Lung (tissue), 17 donors: ENCODE measurements at places on chromosomes 16 and 17. TPM values are rescaled to one million over a fixed set of nuclear protein-coding genes. Genes with fewer than 3 reads are reported as not detected.

The SP6 gene
- total RNA-seq, result 2.5 TPM

The GOSR2 gene
- 49.6 TPM for total RNA-seq

The GSDMA gene
- 0.91 TPM for total RNA-seq

GRCh38 chr17:49055181-49055927 is 58.2 kb downstream of the IGF2BP1 start:
- H3K4me3 ChIP-seq, result no peak overlapping the region
- H3K36me3 ChIP-seq, result no peaks in the 10 kb centered on the region
- no peak for DNase-seq
- no peaks in the 10 kb centered on the region for H3K4me1 ChIP-seq
- H3K27me3 ChIP-seq, result no peaks in the 10 kb centered on the region

- peaks cover 10% of the 10 kb centered on the region for H3K4me1 ChIP-seq
- no peaks in the 10 kb centered on the region for H3K36me3 ChIP-seq
- no peak overlapping the region for H3K4me3 ChIP-seq
- peak; percentile 35 for DNase-seq
Observed at GRCh38 chr16:87806641-87807546, 41.1 kb upstream of the KLHDC4 start.

- H3K36me3 ChIP-seq, result peaks cover 38% of the 10 kb centered on the region
- peaks cover 43% of the 10 kb centered on the region for H3K4me1 ChIP-seq
- no peaks in the 10 kb centered on the region for H3K27me3 ChIP-seq
- no peak for DNase-seq
- no peak overlapping the region for H3K4me3 ChIP-seq
- peak overlapping the region; percentile 47 for H3K27ac ChIP-seq
Observed at GRCh38 chr17:40453881-40454612, 10.8 kb downstream of the IGFBP4 start.

- no peaks in the 10 kb centered on the region for H3K27me3 ChIP-seq
- H3K27ac ChIP-seq, result no peak overlapping the region
- no peaks in the 10 kb centered on the region for H3K4me1 ChIP-seq
- peaks cover 53% of the 10 kb centered on the region for H3K36me3 ChIP-seq
- no peak overlapping the region for H3K4me3 ChIP-seq
Observed at GRCh38 chr17:44878627-44879221, 20.5 kb downstream of the EFTUD2 start.

- no peak overlapping the region for H3K27ac ChIP-seq
- DNase-seq, result no peak
- peaks cover 4% of the 10 kb centered on the region for H3K4me1 ChIP-seq
- no peaks in the 10 kb centered on the region for H3K36me3 ChIP-seq
Observed at GRCh38 chr16:27284865-27285675, 16.5 kb upstream of the NSMCE1 start.

DNA sequence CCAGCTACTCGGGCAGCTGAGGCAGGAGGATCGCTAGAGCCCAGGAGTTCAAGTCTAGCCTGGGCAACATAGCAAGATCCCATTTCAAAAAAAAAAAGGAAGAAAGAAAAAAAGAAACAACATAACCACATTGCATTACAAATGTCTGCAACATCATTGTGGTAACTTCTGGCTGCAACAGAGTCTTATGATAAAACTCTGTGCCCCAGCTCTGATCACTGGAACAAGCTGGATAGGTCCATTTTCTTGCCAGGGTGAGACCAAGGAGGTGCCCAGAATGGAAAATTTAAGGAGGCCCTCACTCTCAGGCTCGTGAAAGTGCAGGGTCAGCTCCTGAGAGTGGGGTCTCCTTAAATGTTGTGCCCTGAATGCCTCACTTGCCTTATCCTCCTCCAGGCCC is 37.8 kb upstream of the KDM8 start:
- no peaks in the 10 kb centered on the region for H3K4me1 ChIP-seq
- no peaks in the 10 kb centered on the region for H3K27me3 ChIP-seq
- no peak for DNase-seq
- no peaks in the 10 kb centered on the region for H3K36me3 ChIP-seq
- H3K27ac ChIP-seq, result no peak overlapping the region
- H3K4me3 ChIP-seq, result no peak overlapping the region

DNA sequence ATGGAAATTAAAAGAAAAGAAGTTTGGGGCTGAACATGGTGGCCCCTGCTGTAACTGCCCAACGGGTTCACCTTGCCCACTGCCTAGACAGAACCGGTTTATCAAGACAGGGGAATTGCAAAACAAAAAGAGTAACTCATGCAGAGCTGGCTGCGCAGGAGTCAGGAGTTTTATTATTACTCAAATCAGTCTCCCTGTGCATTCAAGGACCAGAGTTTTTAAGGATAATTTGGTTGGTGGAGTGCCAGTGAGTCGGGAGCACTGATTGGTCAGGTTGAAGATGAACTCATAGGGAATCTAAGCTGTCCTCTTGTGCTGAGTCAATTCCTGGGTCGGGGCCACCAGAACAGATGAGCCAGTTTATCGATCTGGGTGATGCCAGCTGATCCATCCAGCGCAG is 4.4 kb upstream of the SCPEP1 start:
- H3K27ac ChIP-seq, result no peak overlapping the region
- H3K4me3 ChIP-seq, result no peak overlapping the region
- no peaks in the 10 kb centered on the region for H3K27me3 ChIP-seq
- no peaks in the 10 kb centered on the region for H3K36me3 ChIP-seq
- peaks cover 1% of the 10 kb centered on the region for H3K4me1 ChIP-seq

DNA sequence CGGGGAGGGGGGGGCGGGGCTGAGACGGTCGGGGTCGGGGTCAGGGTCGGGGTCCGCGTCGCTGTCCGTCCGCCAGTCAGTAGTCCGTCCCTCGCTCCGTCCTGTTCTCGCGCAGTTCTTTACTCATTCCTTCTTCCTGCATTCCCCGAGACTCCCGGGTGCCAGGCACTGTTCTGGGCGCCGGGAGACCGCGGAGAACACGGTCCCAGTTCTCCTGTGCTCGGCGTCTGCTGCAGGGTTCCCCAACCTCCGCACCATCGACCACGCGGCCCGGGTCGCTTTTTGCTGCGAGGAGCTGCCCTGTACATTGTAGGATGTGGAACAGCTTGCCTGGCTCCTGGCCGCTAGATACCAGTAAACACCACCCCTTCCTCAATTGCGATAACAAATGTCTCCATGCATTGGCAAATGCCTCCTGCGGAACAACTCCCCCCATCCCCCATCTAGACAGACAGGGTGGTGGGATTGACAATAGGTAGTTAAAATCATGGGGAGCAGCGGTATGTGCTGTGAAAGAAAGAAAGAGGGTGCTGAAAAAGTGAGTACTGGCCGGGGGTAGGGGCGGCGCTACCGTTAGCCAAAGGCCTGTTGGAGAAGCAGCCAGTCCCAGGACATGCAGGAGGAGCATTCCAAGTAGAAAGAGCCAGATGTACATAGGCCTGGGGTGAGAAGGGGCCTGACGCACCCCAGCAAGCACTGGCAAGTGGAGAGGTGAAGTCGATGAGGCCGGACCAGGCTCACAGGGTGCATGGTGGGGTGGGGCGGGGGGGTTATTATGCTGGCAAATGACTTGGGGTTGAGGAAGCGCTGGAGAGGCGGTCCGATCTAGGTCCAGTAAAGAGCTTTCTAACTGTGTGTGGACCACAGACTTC is 631 bp downstream of the TRAF7 start:
- H3K36me3 ChIP-seq, result peaks cover 9% of the 10 kb centered on the region
- H3K27me3 ChIP-seq, result no peaks in the 10 kb centered on the region
- H3K4me1 ChIP-seq, result peaks cover 16% of the 10 kb centered on the region
- peak; percentile 74 for DNase-seq
